Ureter (tissue), 1 donor: ENCODE measurements at places on chromosomes 5 and 9. TPM values are rescaled to one million over a fixed set of nuclear protein-coding genes. Genes with fewer than 3 reads are reported as not detected.

Gene ACOT12
- not detected for total RNA-seq

Gene ZMYND19
- total RNA-seq = 26.3 TPM

Gene IRX1
- total RNA-seq = not detected

Gene PCDHB10
- total RNA-seq = 2.5 TPM

Gene C5orf52
- not detected for total RNA-seq

Gene KIF27
- 10.7 TPM for total RNA-seq

Gene CCL27
- 0.68 TPM for total RNA-seq

Gene RNF14
- total RNA-seq = 59.3 TPM

Gene IFT74
- total RNA-seq = 21.7 TPM

Gene COMMD10
- total RNA-seq = 51.9 TPM

Gene PCDHB16
- 3.4 TPM for total RNA-seq

Gene RCL1
- total RNA-seq = 35.1 TPM

Gene KIF24
- total RNA-seq = 0.94 TPM

Gene INVS
- 24.1 TPM for total RNA-seq

Gene N4BP3
- 3.3 TPM for total RNA-seq

Gene ALAD
- total RNA-seq = 45.4 TPM

Gene SCAMP1
- total RNA-seq = 41.1 TPM

Gene INSL6
- not detected for total RNA-seq

Gene OR1L1
- total RNA-seq = not detected

Gene THBS4
- 2.8 TPM for total RNA-seq

Gene ALDOB
- total RNA-seq = 0.70 TPM
